Activated CD4-positive, alpha-beta memory T cell treated with anti-CD3 and anti-CD28 coated beads for 36 hours (primary cell): ENCODE measurements at places on chromosomes 2 and 18. TPM values are rescaled to one million over a fixed set of nuclear protein-coding genes. Genes with fewer than 3 reads are reported as not detected.

- DNase-seq, result no peak
- H3K27me3 ChIP-seq, result no peaks in the 10 kb centered on the region
- H3K27ac ChIP-seq, result no peak overlapping the region
- H3K36me3 ChIP-seq, result peaks cover 5% of the 10 kb centered on the region
- no peaks in the 10 kb centered on the region for H3K4me1 ChIP-seq
Measured at GRCh38 chr2:24107336-24107735, 15.8 kb downstream of the PFN4 start.

Gene AMER3
- not detected for total RNA-seq

DNA sequence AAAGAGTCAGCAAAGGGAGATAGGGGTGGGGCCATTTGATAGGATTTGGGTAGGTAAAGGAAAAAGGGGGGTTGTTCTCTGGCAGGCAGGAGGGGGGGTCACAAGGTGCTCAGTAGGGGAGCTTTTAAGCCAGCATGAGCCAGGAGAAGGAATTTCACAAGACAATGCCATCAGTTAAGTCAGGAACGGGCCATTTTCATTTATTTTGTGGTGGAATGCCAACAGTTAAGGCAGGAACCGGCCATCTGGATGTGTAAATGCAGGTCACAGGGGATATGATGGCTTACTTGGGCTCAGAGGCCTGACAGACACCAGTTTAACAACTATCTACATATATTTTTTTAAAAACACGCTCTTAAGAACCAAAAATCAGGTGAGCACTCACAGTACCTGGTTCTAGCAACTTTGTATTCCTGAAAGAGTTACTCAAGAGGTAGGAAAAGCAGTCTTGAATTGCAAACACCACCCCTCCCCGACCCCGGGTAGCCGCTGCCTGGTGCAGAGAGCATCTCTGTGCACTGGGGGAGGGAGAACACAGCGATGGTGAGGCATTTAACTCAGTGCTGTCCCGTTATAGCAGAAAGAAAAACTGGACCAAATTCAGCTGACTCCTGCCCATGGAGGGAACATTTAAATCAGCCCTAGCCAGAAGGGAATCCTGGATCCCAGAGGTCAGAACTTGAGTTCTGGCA lies 414.5 kb upstream of the KLHL29 start:
- DNase-seq, result no peak
- peaks cover 5% of the 10 kb centered on the region for H3K27me3 ChIP-seq
- H3K4me3 ChIP-seq, result no peak overlapping the region
- H3K27ac ChIP-seq, result no peak overlapping the region
- H3K4me1 ChIP-seq, result no peaks in the 10 kb centered on the region

Gene MLPH
- total RNA-seq, result not detected

DNA sequence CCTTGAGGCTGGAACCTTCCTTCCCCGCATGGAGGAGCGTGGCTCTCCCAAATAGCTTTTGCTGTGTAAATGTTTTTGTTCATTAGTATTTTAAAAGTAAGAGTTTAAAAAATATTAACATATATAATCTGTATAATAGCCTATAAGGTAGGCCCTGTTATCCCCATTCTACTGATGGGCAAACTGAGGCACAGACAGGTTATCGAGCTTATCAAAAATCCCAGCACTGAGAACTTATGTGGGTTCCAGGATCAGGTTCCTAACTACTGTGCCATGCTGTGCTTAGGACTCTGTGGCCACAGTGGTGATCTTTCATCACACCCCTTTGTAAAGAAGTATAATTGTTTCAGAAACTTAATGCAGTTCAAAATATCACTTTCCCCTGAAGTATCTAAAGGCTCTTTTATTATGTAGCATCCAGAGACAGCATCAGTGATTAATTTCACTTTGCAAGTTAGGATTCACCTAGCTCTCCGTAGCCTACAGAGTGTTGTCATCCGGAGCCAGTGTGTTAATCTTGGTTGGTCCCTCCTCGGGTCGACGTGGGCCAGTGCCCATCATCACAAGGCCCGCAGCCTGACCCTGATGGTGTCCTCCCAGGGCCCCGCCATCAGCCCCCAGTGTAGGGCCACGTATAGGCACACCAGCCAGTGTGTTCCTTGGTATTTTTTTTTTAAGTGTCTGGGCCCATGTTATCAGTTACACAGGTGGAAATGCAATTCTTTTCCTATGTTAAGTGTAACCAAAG lies 28.7 kb downstream of the CABLES1 start:
- H3K4me1 ChIP-seq, result no peaks in the 10 kb centered on the region
- peaks cover 3% of the 10 kb centered on the region for H3K27me3 ChIP-seq
- no peak for DNase-seq
- no peak overlapping the region for H3K27ac ChIP-seq
- H3K36me3 ChIP-seq, result no peaks in the 10 kb centered on the region
- H3K4me3 ChIP-seq, result no peak overlapping the region

DNA sequence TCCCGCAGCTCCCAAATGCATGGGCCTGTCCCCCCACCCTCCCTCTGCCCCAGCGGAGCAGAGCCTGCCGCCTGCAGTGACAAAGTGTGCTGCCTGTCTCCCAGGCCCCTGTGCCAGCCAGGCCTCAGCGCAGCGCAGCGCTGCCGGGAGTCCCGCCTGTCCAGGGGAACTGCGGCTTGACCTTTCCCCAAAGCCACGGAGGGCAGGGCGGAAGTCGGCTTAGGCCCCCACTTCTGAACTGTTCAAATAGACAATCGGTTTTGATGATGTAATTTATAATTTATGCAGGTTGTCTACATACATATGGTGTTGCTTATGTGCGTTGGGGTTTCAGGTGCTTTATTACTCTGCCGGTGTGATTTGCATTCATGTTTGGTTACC lies 7.1 kb downstream of the GBX2 start:
- H3K4me1 ChIP-seq, result peaks cover 2% of the 10 kb centered on the region
- H3K27me3 ChIP-seq, result peaks cover 51% of the 10 kb centered on the region
- H3K36me3 ChIP-seq, result no peaks in the 10 kb centered on the region
- no peak overlapping the region for H3K27ac ChIP-seq
